Left lung (tissue), 14 donors: ENCODE measurements at places on chromosomes 16 and 17. TPM values are rescaled to one million over a fixed set of nuclear protein-coding genes. Genes with fewer than 3 reads are reported as not detected.
A peak's percentile ranks its signal among the peaks of the same experiment; 100 is the strongest.

The RND2 gene
- total RNA-seq = 1.2 TPM

DNA sequence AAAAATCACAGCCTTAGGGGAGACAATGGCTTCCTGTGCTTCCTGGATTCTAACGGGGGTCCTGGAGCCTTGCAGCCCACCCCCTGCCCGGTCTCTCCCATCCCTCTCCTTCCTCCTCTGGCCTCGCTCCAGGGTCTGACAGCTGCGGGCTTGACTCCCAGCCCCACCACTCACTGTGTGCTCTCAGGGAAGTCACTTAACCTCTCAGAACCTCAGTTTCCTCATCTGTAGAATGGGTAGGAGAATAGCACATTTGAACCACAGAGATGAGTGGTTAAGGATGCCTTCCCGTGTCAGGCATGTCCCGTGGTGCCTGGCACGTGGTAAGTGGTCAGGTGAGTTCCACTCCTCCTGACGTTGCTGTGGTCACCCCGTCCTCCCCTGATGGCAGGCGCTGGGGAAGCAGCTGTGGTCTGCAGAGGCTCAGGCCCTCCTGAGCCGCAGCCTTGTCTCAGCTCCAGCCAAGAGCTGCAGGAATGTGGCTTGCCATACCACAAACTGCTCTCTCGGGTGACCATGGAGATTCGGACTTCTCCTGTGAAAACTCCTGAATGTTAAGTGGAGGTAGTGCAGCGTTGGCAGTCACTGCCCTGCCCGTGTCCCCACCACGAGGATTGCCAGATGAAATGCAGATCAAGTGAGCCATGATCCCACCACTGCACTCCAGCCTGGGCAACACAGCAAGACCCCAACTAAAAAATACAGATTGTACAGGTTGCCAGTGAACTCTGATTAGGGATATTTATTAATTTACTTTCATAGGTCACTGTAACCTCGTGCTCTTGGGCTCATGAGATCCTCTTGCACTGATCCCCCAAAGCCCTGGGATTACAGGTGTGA is 85.7 kb downstream of the NT5M start:
- no peaks in the 10 kb centered on the region for H3K4me1 ChIP-seq
- no peak for DNase-seq
- H3K36me3 ChIP-seq = no peaks in the 10 kb centered on the region

DNA sequence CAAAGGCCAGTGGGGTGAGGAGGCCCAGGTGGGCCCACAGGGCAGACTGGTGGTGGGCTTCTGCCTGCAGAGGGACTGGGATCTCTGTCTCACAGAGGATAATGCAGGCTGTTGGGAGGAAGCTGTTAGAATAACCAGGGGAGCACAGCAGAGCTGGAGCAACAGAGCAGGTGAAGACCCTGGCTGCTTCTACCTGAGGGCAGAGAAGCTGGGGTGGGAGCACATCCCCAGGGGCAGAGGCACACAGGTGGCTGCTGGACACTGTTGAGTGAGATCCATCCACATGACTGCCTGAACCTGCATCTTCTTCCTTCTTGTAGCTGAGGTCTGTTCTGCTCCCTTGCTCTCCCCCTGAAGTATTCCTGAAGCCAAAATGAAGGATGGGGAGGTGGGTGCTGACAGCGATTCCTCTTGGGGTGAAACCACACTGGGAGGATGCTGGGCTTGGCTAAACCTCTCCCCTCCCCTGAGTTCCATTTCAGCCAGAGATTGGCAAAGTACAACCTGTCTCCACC is 1725.0 kb downstream of the TP53TG3F start:
- no peaks in the 10 kb centered on the region for H3K36me3 ChIP-seq
- no peak overlapping the region for H3K4me3 ChIP-seq
- DNase-seq = no peak

- H3K27me3 ChIP-seq = no peaks in the 10 kb centered on the region
- H3K4me3 ChIP-seq = peak overlapping the region; percentile 99
- DNase-seq = peak; percentile 31
- peak overlapping the region; percentile 89 for H3K27ac ChIP-seq
- no peaks in the 10 kb centered on the region for H3K36me3 ChIP-seq
- peaks cover 8% of the 10 kb centered on the region for H3K4me1 ChIP-seq
Measured at GRCh38 chr17:59105852-59106462, 723 bp downstream of the TRIM37 start.

GRCh38 chr17:50541402-50541715 is 5.6 kb upstream of the SPATA20 start:
- H3K4me3 ChIP-seq = peak overlapping the region; percentile 47
- no peaks in the 10 kb centered on the region for H3K36me3 ChIP-seq
- DNase-seq = no peak
- peak overlapping the region; percentile 63 for H3K27ac ChIP-seq
- H3K27me3 ChIP-seq = no peaks in the 10 kb centered on the region

DNA sequence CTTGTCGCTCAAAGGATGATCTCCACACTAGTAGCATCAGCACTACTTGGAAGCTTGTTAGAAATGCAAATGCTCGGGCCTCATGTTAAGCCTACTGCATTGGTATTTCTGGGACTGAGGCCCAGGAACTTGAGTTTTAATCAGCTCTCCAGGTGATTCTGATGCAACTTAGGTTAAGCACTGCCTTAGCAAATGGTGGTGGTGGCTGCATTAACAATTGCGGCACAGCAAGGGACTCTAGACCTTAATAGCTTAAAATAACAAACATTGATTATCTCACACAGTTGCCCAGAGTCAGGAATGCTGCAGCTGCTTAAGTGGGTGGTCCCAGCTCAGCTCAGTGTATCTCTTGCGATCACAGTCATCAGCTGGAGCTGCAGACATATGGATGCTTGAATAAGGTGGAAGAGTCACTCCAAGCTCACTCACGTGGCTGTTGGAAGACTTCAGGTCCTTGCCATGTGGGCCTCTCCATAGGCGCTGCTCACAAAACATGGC is 25.8 kb downstream of the HS3ST3A1 start:
- H3K36me3 ChIP-seq = no peaks in the 10 kb centered on the region
- no peak for DNase-seq
- H3K27me3 ChIP-seq = peaks cover 5% of the 10 kb centered on the region
- no peak overlapping the region for H3K27ac ChIP-seq

DNA sequence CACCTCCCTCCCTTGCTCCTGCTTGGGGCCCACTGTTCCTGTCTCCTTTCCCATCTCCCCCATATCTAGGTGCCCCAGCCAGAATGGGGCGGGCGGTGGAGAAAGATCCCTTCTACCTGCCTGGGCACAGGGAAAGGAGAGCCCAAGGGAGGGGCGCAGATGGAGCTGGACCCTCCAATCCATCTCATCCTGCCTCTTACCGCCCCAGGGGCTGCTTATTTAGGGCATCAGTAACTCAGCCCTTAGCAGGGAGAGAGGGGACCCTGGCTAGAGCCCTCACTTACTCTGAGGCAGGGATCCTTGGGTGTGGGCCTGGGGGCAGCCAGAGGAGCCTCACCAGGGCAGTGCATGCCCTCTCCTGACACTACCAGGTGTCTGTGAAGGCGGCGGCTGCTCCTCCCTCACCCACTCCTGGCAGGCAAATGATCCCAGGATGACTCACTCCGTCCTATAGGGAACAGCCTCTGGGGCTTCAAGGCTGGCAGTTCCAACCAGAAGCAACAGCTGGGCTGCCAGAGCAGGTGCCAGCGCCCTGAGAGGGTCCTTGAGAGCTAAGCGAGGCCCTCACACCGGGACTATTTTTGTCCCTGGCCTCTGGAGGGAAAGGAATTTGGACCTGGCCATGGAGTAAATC is 16.3 kb upstream of the BCAR1 start:
- peaks cover 65% of the 10 kb centered on the region for H3K27me3 ChIP-seq
- no peaks in the 10 kb centered on the region for H3K36me3 ChIP-seq
- peaks cover 49% of the 10 kb centered on the region for H3K4me1 ChIP-seq
- H3K27ac ChIP-seq = no peak overlapping the region

DNA sequence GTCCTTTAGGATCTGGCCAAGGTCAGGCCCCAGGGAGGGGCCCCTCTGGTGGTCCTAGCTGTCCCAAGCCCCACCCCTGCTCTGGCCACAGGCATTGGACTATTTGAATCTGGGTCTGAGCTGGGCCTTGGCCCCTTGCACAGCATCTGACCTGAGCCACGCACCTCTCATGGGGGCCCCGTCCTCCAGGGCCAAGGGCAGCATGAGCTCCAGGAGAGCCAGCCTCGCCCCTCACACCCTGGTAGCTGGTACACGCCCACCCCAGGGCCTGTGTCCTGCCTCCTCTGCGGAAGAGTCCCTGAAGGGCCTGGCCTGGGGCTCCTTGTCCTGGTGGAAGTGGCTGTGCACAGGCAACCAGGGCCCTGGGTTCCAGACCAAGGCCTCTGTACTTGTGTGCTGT is 23.8 kb downstream of the ENDOV start:
- no peak overlapping the region for H3K27ac ChIP-seq
- H3K4me1 ChIP-seq = no peaks in the 10 kb centered on the region
- H3K4me3 ChIP-seq = no peak overlapping the region
- no peaks in the 10 kb centered on the region for H3K36me3 ChIP-seq
- no peaks in the 10 kb centered on the region for H3K27me3 ChIP-seq
- no peak for DNase-seq

DNA sequence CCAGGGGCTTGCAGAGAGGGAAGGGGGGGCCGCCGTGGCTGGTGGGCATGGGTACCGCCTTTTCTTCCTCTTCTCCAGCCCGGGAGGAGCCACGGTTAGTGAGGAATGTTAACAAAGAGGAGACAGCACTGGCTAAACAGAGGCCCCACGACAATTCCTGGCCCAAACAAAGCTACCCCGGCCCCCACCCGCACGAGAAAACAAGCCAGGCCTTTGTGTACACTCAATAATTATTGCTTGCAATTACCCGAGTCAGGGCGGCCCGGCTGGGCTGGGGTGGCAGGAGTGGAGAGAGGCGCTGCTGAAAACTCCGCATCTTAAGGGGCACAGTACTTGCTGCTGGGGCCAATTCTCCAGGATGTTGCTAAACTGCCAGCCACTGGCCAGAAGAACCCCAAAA is 56.4 kb downstream of the IRX5 start:
- no peaks in the 10 kb centered on the region for H3K36me3 ChIP-seq
- no peak overlapping the region for H3K27ac ChIP-seq
- H3K4me3 ChIP-seq = no peak overlapping the region
- H3K27me3 ChIP-seq = no peaks in the 10 kb centered on the region

DNA sequence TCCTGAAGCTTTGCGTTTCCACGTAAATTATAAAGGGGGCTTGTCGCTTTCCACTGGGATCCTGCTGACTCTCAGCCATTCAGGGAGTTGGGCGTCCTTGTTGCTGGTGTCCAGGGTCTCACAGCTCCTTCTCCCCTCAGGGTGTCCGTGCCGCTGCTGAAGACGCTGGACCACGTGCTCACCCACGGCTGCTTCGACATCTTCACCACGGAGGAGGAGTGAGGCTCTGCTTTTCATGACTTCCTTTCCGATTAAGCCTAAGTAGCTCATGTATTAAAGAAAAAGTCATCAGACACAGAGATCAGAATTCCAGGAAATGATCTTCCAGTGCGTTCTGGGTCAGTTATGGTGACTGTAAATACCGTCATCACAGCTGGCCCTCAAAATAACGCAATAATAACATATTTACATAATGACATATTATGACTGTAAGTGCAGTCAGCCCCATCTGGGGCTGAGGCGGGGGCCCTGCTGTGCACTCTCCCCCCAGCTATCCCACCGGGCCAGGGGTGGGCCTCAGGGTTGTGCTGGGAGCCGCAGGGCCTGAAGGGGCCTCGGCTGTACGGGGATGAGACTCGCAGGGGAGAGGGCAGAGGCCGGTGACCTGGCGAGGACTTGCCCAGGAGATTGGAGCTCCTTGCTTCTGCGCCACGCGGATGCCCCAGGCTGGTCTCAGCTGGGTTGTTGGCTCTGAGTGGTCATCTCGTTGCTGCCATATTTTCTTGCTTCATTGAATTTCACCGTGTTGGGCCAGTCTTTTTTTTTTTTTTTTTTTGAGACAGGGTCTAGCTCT is 92.9 kb upstream of the ZNF750 start:
- H3K27ac ChIP-seq = no peak overlapping the region
- no peaks in the 10 kb centered on the region for H3K4me1 ChIP-seq
- H3K36me3 ChIP-seq = peaks cover 97% of the 10 kb centered on the region
- H3K27me3 ChIP-seq = no peaks in the 10 kb centered on the region

- peaks cover 26% of the 10 kb centered on the region for H3K36me3 ChIP-seq
- H3K27ac ChIP-seq = no peak overlapping the region
- no peak for DNase-seq
- H3K4me3 ChIP-seq = no peak overlapping the region
- H3K27me3 ChIP-seq = no peaks in the 10 kb centered on the region
Measured at GRCh38 chr16:68197250-68197649, 38.7 kb downstream of the ESRP2 start.
